Peyer's patch (tissue), 4 donors: ENCODE measurements at places on chromosomes 16 and 17. TPM values are rescaled to one million over a fixed set of nuclear protein-coding genes. Genes with fewer than 3 reads are reported as not detected.

NIP7 gene
- 6.9 TPM for total RNA-seq

BMERB1 gene
- 7.0 TPM for total RNA-seq

RPRML gene
- total RNA-seq, result not detected

CHST6 gene
- 22.3 TPM for total RNA-seq

LASP1 gene
- total RNA-seq, result 166 TPM

FAM83G gene
- total RNA-seq, result 40.6 TPM

SETD1A gene
- total RNA-seq, result 21.5 TPM

DNA sequence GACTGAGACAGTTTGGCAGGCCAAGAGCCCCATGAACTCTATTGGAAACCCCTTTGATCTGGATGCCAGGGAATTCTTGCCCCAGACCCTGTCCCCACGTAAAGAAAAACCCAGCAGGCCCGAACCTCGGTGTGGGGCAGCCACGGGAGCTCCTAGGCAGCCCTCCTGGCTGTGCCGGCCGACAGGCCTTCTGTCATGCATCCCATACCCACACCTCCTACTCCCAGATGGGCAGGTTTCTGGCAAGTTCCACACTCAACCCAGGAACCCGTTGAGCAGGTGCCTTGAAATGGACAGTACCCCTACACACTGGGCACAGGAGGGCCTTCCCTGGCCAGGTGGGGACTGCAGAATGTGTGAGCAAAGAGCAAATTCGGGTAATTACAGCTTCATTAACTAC lies 23.6 kb upstream of the ATP2C2 start:
- H3K4me3 ChIP-seq, result no peak overlapping the region
- no peak overlapping the region for H3K27ac ChIP-seq
- no peaks in the 10 kb centered on the region for H3K36me3 ChIP-seq
- H3K27me3 ChIP-seq, result no peaks in the 10 kb centered on the region
- no peak for DNase-seq
- no peaks in the 10 kb centered on the region for H3K4me1 ChIP-seq

DNA sequence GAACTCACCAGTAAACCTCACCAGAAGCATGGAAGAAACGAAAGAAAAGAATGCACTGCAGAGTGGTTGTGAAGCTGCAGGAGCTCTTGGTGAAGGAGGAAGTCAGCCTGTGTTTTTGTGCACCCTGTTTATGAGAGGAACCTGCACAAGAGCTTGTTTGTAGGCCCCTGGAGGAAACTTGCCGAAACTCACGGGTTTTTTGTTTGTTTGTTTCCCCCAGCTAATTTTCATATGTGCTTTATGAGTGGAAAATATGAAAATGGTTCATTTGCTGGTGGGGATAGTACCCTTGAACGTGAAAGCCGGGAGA lies 222.7 kb downstream of the C16orf95 start:
- DNase-seq, result no peak
- no peaks in the 10 kb centered on the region for H3K4me1 ChIP-seq
- H3K27ac ChIP-seq, result no peak overlapping the region
- H3K27me3 ChIP-seq, result no peaks in the 10 kb centered on the region

- DNase-seq, result peak; percentile 45
- H3K27me3 ChIP-seq, result no peaks in the 10 kb centered on the region
- H3K4me3 ChIP-seq, result no peak overlapping the region
- H3K36me3 ChIP-seq, result no peaks in the 10 kb centered on the region
These were observed 13.0 kb upstream of the SPNS3 start for GRCh38 chr17:4420692-4421131.

- no peak for DNase-seq
- no peak overlapping the region for H3K4me3 ChIP-seq
- no peak overlapping the region for H3K27ac ChIP-seq
- H3K4me1 ChIP-seq, result no peaks in the 10 kb centered on the region
These were observed 35.9 kb downstream of the NACA2 start for GRCh38 chr17:61555127-61555566.

DNA sequence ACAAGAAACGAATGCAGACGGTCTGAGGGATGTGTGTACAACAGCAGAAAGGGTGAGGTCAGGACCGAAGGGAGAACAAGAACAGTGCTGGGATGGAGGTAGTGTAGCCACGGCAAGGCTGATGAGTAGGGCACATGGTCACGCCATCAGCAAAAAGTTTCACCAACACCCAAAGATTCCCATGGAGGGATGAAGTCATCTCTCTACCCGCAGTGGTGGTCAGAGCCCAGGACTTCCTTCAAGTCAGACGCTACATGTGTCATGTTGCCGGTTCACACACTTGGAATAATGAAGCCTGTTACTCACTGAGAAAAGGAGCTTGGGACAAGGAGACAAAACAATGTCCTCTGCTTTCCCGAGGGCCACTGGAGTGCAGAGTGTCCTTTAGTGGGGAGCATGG lies 79.7 kb downstream of the SALL1 start:
- H3K27ac ChIP-seq, result no peak overlapping the region
- DNase-seq, result no peak
- no peak overlapping the region for H3K4me3 ChIP-seq
- H3K4me1 ChIP-seq, result no peaks in the 10 kb centered on the region
- H3K27me3 ChIP-seq, result no peaks in the 10 kb centered on the region
- no peaks in the 10 kb centered on the region for H3K36me3 ChIP-seq

- no peak overlapping the region for H3K4me3 ChIP-seq
- no peak for DNase-seq
- H3K27ac ChIP-seq, result no peak overlapping the region
- no peaks in the 10 kb centered on the region for H3K4me1 ChIP-seq
These were observed 251 bp upstream of the HSF5 start for GRCh38 chr17:58488428-58488890.

DNA sequence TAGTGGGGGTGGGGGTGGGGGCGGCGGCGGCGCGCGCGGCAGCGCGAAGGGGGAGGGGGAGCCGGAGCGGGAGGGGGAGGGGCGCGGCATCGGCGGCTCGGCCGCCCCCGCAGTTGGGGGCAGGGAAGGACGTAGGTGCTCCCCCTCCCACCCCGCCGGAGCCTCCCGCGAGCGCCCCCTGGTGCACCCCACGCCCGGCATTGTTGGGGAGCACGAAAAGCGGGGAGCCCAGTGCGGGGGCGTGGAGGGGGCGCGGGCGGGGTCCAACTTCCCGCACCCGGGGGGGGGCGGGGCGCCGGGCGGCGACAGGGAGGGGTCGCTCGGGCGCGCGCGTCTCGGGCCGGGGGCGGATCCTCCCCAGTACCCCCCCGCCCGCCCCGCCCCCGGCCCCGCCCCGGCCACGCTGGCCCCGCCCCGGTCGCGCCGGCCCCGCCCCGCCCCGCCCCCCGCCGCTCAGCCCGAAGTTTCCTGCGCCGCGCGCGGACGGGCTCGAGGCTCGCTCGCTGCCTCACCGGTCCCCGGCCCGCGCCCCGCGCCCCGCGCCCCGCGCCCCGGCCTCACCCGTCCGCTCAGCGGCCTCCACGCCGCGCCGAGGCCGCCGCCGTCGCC lies at the start of gene CACNA1H:
TSS of gene CACNA1H (plus strand) at position 456 of the 609 bp plus-strand sequence. CDS start 632 bp downstream, outside the sequence.
- H3K4me3 ChIP-seq, result peak within 1 kb of the TSS; percentile 52
- peak; percentile 53 for DNase-seq
- no peaks in the 10 kb centered on the region for H3K4me1 ChIP-seq
- no peaks in the 10 kb centered on the region for H3K27me3 ChIP-seq
- no peak within 1 kb of the TSS for H3K27ac ChIP-seq

- H3K27me3 ChIP-seq, result no peaks in the 10 kb centered on the region
- H3K4me1 ChIP-seq, result no peaks in the 10 kb centered on the region
- no peak for DNase-seq
- H3K36me3 ChIP-seq, result no peaks in the 10 kb centered on the region
These were observed 13.3 kb upstream of the CAVIN1 start for GRCh38 chr17:42436391-42436790.

DNA sequence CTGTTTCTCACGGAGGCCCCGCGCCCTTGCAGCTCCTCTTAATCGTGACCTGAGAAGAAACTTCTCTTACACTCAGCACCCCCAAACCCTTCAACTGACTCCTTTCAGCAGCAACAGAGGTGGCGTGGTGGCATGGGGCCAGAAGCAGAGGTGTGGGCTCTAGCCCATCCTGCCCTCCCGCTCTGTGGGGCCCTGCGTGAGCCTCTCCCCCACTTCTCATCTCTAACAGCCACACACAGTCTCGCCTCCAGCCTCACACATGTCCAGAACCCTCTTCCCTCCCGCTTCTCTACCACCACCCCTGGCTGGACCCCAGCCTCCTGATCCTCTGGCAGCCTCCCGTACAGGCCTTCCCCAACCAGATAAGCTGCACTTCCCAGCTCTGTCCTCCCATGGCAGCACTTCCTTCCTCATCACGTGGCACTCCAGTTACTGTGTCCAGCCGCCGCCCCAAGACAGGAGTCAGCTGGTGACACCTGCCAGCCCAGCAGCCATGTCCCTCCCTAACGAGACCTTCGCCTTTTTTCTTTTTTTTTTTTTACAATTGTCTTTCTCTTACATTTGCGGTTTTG lies 30.5 kb downstream of the NSMCE1 start:
- H3K36me3 ChIP-seq, result peaks cover 5% of the 10 kb centered on the region
- H3K4me3 ChIP-seq, result no peak overlapping the region
- H3K4me1 ChIP-seq, result peaks cover 22% of the 10 kb centered on the region
- DNase-seq, result no peak
- peak overlapping the region; percentile 85 for H3K27ac ChIP-seq
- no peaks in the 10 kb centered on the region for H3K27me3 ChIP-seq

DNA sequence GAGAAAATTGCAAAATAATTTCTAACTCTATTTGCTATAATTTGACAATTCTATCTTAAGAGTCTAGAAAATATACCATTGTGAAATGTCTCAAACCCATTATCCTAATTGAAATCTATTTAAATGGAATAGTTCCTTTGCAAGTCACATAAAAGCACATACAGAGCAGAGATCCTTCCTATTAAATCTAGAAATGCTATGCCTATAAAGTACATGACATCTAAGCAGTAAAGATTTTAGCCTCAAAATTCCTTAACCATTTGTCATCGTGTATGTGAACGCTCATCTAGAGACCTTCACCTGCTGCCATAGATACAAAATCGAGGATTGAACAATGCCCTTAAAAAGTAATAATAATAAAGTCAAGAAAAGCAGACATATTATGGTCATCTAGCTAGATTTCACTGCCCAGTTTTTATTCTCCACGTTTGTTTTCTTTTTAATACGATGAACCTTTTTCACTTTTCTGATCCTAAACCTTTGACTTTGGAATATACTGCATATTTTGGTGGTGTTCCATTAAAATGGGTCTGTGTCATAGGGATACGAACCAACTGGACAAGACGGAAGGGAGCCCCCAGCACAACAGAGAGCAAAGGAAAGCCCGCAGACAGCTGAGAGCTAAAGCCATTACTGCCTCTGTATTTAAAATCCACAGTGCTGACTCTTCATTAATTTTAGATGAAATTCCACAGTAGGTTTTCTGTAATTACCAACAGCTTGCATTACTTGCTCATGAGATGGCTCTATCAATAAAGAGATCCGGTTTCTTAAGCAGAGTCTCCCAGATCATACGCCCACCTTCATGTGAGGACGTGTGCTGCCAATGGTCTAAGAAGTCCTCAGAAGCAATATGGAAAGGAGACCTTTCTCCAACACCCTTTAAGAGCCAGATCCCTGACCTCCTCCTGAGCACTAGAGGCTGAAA lies 17.6 kb downstream of the TEX2 start:
- no peaks in the 10 kb centered on the region for H3K4me1 ChIP-seq
- no peak overlapping the region for H3K4me3 ChIP-seq
- no peak for DNase-seq
- no peak overlapping the region for H3K27ac ChIP-seq

- no peak overlapping the region for H3K27ac ChIP-seq
- H3K27me3 ChIP-seq, result no peaks in the 10 kb centered on the region
- DNase-seq, result no peak
- H3K4me3 ChIP-seq, result no peak overlapping the region
These were observed 70.6 kb downstream of the CYB5B start for GRCh38 chr16:69494991-69495392.

- H3K36me3 ChIP-seq, result no peaks in the 10 kb centered on the region
- peak; percentile 60 for DNase-seq
- no peaks in the 10 kb centered on the region for H3K4me1 ChIP-seq
- H3K27me3 ChIP-seq, result no peaks in the 10 kb centered on the region
- peak overlapping the region; percentile 28 for H3K4me3 ChIP-seq
- no peak overlapping the region for H3K27ac ChIP-seq
These were observed 143.3 kb downstream of the PARN start for GRCh38 chr16:14486520-14487303.

DNA sequence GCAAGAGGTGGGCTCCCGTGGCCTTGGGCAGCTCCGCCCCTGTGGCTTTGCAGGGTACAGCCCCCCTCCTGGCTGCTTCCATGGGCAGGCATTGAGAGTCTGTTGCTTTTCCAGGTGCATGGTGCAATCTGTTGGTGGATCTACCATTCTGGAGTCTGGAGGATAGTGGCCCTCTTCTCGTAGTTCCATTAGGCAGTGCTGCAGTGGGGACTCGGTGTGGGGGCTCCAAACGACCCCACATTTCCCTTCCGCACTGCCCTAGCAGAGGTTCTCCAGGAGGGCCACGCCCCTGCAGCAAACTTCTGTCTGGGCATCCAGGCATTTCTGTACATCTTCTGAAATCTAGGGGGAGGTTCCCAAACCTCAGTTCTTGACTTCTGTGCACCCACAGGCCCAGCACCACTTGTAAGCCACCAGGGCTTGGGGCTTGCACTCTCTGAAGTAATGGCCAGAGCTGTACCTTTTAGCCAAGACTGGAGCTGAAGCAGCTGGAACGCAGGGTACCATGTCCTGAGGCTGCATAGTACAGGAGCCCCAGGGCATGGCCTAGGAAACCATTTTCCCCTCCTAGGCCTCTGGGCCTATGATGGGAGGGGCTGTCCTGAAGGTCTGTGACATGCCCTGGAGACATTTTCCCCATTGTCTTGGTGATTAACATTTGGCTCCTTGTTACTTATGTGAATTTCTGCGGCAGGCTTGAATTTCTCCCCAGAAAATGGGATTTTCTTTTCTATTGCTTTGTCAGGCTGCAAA lies 6.0 kb downstream of the PRKAR1A start:
- no peaks in the 10 kb centered on the region for H3K27me3 ChIP-seq
- no peak for DNase-seq
- H3K36me3 ChIP-seq, result peaks cover 42% of the 10 kb centered on the region
- no peak overlapping the region for H3K4me3 ChIP-seq
- no peak overlapping the region for H3K27ac ChIP-seq
- H3K4me1 ChIP-seq, result no peaks in the 10 kb centered on the region

DNA sequence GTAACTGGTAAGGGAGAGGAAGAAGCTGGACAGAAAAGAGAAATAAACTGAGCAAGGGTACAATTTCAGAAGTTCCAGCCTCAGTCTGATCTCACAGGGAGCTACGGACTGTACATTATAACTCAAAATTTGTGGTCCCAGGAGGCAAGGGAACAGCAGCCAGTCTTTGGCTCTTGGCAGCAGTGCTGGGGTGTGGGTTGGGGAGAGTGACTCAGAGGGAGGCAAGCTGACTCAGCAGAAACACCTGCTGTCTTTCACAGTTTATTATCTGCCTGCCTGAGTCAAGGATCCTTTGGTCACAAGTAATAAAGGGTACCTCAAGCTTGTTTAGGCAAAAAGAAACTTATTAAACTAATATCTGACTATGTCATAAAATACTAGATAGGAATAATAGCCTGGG lies 73.5 kb upstream of the KIF2B start:
- no peak overlapping the region for H3K4me3 ChIP-seq
- no peak for DNase-seq
- no peaks in the 10 kb centered on the region for H3K36me3 ChIP-seq
- H3K27ac ChIP-seq, result no peak overlapping the region
- H3K27me3 ChIP-seq, result no peaks in the 10 kb centered on the region
